ENCODE measurements at places on chromosomes 4 and X.

DNA sequence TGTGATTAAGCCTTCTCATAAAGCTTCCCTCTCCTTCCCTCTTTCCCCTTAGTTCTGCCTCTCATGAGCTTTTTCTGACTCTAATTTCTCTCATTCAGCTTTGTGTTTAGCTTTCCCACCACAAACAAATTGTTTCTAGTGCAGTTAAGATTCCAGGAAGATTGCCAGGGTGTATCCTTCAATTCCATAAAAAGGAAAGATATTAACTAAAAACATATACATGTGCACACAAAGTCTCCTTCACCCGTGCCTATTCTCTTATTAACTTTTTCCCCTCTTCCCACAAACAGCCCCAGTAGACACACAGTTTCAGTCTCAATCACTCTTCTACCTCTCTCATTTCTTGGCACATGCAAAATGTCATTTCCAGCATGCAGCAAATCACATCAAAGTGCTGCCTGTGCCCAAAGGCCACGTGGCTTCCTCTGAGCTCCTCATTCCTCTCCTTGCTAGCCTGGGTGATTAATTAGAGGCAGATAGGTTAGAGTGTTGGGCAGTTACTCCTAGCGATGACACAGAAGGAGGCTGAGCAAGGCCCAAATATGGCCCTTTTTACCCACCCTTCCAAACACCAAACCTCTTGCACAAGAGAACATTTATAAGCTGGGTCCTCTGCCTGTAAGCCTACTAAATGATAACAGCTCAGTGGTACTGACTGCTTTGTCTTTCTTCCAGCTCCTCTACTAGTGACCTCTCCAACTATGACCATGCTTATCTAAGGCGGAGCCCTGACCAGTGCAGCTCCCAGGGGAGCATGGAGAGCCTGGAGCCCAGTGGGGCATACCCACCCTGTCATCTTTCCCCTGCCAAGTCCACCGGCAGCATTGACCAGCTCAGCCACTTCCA lies 159.6 kb downstream of the SOWAHB start:
- no peak for DNase-seq

DNA sequence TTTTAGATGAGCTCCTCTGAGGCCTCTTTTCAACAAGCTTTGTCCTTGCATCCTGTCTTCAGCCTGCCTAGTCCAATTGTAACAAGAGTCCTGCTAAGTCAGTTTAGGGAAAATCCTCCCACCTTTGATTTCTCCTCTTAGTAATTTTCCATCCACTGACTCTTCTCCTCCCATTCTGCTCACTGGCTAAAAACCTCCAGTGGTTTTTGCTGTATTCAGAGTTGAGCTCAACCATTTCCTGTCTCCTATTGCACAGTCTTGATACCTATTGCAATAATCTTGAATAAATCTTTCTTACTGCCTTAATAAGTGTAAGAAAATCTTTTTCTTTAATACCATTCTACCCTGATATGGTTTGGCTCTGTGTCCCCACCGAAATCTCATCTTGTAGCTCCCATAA lies 117.8 kb upstream of the ENPP6 start:
- DNase-seq: no peak

- no peak for DNase-seq
Measured at GRCh38 chrX:103347682-103348397, 8.5 kb upstream of the TCEAL9 start.

GRCh38 chrX:96440941-96441340 lies 243.7 kb upstream of the DIAPH2 start:
- DNase-seq: no peak

DNA sequence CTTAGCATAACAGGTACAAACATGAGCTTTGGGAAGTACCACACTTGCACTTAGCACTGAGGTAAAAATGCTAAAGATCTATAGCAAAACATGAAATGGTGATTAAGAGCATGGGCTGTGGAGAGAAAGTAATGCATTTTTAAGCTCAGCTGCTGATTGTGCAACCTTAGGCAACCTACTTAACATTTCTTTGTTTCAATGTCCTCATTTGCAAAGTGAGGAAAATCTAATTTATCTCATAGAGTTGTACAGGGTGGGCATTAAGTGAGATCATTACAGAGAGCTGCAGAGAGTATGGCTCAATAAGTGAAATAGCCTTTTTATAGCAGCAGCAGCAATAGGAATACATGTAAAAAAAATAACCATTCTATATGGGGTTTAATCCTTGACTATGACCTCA lies 87.0 kb downstream of the PAK3 start:
- no peak for DNase-seq

- DNase-seq: no peak
Measured at GRCh38 chr4:38149472-38149996, 189.3 kb downstream of the PTTG2 start.

DNA sequence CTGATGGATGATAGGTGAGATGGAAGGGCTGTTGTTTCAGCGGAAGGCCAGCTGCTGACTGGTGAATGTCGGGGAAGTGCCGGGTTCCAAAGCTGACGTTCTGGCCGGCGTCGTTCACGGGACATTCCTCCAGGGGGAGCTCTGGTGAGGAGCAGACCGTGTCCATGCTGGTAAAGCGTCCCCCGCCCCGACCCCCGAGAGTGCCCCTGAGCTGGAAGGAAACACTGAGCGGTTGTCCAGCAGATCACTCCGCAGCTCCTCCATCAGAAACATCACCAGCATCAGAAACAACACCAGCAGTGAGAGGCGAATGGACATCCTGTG lies 18.6 kb upstream of the ADRA2C start:
- DNase-seq: no peak

GRCh38 chr4:146633471-146633800 lies 5.3 kb upstream of the POU4F2 start:
- DNase-seq: no peak

DNA sequence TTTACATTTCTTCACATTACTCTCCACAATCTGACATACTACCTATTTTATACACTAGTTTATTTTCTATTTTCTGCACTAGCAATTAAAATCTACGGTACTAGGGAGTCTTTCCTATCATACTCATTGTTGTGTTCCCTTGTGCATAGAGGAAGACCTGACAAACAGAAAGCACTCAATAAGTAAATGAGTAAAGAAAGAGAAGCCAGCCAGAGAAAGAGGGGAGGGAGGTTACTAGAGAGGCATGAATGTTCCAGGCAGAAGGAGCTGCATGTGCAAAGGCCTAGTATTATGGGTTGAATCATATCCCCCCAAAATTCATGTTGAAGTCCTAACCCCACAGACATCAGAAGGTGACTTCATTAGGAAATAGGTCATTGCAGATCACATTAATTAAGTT lies 114.0 kb downstream of the ZAR1 start:
- no peak for DNase-seq

- no peak for DNase-seq
Measured at GRCh38 chrX:33726281-33727160, 405.6 kb downstream of the FAM47A start.

- no peak for DNase-seq
Measured at GRCh38 chr4:152278505-152279233, 257.2 kb downstream of the FBXW7 start.

DNA sequence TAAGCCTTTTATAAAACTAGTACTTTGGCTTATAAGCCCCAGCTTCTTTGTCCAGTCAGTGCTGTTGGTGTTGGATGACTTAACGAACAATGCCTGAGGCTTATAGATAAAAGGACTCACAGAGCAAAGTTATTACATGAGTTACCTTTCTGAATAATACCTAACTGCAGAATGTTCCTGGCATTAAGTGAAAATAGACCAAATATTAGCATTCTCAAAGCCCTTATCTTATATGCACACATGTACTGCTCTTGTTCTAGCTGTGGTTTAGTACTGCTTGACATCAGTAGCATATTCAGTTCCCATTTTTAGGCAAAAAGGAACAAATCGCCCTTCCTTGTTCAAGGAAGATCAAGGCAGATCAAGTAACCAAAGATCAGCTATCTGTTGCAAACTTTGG lies 131.6 kb downstream of the ZNF330 start:
- no peak for DNase-seq

- DNase-seq: no peak
Measured at GRCh38 chr4:7202411-7202810, 10.1 kb downstream of the SORCS2 start.

GRCh38 chr4:153257151-153257620 lies 52.9 kb downstream of the TRIM2 start:
- no peak for DNase-seq

DNA sequence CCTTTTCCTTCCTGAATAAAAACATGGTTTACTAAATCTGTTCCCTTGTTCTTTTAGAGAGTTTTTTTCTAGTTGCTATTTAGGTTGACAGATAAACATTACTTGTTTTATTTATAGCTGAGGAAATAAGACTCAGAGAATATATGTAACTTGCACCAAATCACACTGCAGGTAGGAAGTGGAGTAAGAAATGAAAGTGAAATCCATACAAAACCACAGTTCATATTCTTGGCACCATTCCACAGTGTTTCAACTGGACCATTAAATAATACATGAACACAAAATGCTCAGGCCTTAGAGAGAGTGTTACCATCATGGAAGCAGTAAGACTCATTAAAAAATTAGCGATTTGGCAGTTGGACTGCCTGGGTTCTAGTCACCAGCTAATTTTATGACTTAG lies 326.9 kb upstream of the SLIT2 start:
- DNase-seq: no peak

GRCh38 chrX:53085661-53086229 lies 3.6 kb downstream of the TSPYL2 start:
- DNase-seq: no peak

DNA sequence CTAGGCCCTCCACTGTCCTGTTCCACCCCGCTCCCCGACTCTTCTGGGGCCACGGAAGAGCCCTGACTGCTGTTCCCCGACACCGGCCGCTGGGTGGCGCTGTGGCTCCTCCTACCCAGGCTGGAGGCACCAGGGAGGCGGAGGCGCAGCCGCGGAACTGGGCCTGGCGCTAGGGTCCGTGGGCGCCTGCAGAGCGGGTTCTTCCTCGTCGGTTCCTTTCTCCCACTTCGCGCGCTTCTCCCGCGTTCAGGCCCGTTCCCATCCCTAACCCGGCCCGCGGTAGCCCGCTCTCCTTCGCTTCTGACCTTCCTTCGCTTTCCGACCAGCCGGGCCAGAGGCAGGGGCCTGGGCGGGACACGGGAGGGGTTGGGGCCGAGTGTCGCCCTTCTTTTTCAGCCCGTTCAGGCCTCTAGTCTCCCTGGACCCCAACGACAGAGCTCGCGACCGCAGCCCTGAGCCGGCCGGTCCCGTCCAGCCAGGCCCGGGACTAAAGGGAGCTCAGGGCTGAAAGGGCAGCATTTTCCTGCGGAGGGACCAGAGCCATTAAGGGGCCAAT lies 34.3 kb downstream of the NALF2 start:
- DNase-seq: no peak

DNA sequence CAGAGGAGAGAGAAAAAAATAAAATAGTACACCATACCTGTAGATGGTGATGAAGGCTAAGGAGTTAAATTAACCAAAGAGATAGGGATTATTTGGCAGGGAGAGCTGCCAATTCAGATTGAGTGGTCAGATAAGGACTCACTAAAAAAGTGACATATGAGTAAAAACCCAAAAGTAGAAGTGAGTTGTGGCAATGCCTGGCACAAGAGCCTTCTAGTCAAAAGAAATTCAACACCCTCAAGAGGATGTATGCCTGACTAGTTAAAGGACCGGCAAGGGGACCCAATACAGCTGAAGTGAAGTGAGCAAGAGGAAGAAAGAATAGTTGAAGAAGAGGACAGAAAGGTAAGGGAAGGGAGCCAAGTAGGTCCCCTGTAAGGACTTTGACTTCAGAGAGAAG lies 34.9 kb downstream of the ELF2 start:
- DNase-seq: no peak

- no peak for DNase-seq
Measured at GRCh38 chr4:176729489-176729888, 63.2 kb downstream of the VEGFC start.

GRCh38 chr4:152528060-152528459 lies 7.8 kb downstream of the FBXW7 start:
- no peak for DNase-seq

DNA sequence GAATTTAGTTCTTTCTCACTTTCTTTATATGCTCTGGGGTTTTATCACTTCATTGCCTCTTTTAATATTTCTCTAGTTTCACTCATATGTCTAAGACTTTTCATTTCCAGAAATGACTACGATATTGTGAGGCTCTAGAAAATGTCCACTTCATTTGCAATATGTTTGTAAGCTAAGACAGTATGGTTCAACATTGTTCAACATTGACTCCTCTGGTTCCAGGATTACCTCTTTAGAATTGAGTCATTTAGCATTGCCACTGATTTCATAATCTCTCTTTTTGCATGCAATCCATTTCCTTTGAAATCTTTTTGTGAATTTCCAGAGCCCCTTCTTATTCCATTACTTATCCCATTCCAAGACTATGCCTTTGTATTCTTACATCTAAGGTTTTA lies 32.3 kb downstream of the BBS12 start:
- peak; percentile 82 for DNase-seq

DNA sequence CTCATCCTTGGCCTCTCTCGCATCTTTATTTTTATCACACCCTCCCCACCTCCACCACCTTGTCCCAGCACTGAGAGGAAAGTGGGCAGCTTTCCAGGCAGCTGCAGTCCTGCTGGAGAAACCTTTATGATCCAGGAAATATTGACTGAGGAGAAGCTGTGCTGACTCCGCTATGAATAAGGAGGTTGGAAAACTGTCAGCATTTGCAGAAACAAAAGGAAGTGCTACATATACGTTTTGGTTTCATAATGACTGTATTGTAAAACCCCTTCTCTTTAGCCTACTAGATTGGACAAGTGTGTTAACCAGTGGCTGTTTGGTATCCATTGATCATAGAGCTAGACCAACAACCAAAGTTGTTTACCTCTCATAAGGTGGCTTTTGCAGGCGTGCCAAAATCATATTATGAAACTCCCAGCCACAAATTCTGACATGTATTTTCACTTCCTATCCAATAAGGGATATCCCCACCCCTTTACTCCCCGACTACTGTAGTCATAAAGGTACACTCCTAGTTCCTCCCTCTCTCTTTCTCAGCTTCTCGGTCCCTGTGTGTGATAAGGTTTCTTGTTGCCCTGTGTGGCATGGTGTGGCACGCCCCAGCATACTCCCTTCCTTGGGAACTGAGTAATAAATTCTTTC lies 88.4 kb downstream of the GPR143 start:
- DNase-seq: no peak

DNA sequence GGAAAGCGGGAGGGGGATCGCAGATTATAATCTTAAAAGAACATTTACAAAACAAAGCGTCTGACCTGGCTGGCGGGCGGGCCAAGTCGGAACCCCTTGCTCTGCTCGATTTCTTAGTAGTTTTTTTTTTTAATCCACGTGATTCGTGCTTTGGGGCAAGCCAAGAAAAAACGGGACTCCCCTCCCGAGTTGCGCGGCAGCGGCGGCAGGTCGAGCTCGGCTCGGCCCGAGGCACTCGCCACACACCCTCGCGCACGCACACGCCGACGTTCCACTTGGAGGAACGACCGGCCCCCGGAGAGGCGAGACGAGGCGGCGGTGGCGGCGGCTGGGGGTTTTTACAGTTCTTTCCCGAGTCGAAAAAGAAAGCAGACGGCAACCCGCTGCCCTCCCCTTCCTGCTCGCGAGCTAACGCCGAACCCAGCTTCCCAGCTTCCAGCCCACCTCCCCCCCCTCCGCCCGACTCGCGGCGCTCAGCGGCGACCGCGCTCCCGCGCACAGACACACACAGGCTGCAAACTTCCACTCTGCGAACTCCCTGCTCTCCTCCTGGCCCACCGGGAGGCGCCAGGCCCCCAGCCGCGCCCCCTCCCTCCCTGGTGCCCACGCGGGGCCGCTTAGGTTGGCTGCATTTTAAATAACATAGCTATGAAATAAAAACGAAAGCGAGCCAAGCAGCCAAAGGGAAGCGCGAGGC lies 1.2 kb downstream of the BCOR start:
- DNase-seq: no peak

Data from HS-5 (cell line).